Stimulated activated CD4-positive, alpha-beta T cell treated with anti-CD3 and anti-CD28 coated beads, Interleukin-12 subunit alpha, Interleukin-12 subunit beta, amount 100 ng/mL, for 48 hours (primary cell): ENCODE measurements at places on chromosomes 11 and 22.

GRCh38 chr22:49783036-49783746 lies 44.5 kb downstream of the BRD1 start:
- no peak for DNase-seq

DNA sequence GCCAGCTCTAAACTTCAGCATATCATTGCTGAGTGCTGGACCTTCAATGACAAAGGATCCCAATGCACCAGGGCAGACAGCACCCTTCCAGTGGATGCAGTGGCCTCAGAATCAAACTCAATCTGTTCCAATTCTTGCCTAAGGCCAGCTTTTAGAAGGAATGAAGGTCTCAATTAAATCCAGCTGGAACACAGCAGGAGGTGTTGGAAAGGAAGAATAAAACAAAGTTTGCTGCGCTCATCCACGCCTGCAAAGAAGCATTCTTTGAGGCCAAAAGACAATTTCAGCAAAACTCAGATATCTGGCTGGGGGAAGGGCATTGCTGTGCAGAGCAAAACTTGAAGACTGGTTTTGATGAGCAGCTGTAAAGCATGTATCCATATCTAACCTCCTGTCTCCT lies 120.7 kb downstream of the CCDC81 start:
- no peak for DNase-seq

- DNase-seq, result no peak
These were observed 127.6 kb downstream of the DBX1 start for GRCh38 chr11:20032577-20033260.

- DNase-seq, result no peak
These were observed 19.4 kb downstream of the SYTL2 start for GRCh38 chr11:85791409-85791990.

DNA sequence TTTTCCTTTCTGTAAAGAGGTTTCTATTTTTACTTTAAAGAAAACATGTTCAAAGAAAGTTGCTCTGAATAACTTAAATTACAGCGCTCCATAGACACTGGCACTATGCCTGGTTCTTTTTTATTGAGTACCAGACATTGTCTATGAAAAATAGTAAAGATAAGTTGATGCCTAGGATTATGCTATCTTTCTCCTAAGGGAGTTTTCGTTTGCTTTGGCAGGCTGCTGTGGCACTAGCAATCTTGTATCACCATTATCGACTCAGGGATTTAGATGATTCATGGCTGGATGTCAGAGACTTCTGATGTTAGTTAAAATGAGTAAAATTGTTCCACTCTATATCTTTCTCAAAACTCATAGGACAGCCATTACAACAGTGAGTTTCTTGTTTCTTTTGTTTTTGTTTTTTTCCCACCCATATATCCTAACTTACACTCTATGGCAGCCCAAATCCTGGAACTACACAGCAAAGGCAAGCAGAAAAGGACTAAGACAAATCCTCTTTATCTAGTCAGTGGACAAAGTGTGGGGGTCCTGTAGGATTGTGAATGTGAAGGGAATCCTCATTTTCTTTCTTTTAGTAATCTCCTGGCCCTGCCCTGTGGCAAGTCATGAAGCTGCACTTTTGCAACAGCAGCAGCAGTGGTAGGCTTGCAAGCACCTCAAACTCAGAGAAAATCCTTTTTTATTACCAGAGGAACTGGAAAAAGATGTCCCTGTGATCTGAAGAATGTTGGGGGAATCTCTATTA lies 20.7 kb downstream of the SLN start:
- DNase-seq, result no peak

DNA sequence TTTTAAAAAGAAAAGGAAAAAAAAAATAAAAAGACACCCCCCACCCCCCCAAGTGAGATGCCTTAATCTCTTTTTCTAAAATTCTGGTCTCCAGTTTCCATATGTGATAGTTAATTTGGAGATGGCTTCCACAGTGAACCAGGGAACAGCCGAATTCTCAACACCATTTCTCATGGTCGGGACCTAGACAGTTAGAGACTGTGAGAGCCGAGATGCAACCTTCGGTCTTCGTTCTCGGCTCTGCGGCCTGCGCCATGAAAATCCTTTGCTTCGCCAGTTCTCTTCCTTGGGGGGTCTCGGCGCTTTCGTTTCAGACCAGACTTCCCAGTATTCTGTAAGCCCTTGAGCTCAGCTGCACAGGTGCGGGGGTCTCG lies 723 bp downstream of the CACNG2 start:
- no peak for DNase-seq

DNA sequence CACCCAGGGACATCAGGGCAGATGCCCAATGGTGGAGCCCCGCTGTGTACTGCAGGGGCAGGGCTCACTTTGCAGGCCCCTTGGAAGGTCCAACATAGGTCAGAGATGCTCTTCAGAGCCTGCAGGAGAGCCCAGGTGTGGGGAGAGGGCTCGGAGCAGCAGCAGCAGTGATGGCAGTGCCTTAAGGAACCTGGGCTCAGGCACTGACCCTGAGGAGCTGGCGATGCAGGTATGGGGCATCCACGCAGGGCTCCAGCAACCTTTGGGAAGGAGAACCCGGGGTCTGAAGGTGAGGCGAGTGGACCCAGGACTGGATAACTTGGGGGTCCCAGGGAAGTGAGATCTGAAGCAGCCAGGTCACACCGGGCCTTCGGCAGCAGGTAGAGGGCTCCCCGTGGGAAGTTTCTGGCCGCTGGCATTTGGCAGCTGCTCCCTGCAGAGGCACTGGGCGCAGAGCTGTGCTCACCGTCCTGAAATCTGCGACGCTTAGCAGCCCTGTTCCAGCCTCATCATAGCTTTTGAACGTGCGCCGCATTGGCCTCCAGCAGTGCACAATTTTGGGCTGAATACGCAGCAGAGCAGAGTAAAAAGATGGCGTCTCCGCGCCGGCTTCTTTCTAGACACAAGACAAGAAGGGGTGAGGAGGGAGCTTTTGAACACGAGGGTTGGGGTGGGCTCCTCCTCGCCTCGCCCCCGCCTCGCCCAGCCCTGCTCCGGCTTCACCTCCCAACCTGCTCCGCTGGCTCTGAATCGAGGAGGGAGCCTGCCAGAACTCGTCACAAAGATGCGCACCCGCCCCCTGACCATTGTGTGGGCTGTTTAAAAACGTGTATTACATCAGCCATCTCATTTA lies 118.8 kb downstream of the MPPED1 start:
- DNase-seq, result no peak

GRCh38 chr22:42869888-42870480 lies 12.9 kb upstream of the ARFGAP3 start:
- no peak for DNase-seq

DNA sequence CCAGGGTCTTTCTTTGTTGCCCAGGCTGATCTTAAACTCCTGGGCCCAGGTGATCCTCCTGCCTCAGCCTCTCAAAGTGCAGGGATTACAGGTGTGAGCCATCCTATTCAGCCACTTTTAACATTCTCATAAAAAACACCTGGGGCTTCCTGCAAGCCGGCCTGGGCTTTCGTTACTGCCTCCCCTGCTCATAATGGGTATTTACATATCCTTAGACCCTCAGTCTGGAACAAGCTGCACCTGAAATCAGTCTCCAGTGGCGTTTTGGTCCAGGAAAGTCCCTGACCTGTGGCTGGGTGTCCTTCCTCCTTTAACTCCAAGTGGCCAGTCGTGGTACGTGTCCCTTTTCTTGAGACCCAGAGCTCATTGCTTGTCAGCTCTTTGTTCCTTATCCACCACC lies 320.7 kb downstream of the TMEM135 start:
- DNase-seq, result no peak

- no peak for DNase-seq
These were observed 29.5 kb downstream of the CHEK2 start for GRCh38 chr22:28711820-28712777.

GRCh38 chr11:58992489-58992888 lies 53.2 kb downstream of the GLYATL1 start:
- no peak for DNase-seq

DNA sequence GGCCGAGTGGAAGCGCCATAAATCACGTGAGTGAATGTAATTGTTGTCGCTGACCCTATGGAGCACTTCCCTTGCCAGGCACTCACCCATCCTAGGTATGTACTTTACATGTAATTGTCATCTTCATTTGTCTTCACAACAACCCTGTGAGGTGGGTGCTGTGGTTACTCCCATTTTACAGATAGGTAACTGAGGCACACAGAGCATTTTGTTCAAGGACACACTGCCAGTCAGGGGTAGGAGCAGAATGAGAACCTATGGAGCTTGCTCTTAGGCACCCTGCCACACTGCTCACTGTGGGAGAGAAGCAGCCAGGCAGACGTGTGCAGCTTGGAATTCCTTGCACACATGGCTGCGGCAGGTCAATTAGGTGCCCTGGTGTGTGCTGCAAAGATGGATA lies 785 bp upstream of the EFCAB6 start:
- no peak for DNase-seq

DNA sequence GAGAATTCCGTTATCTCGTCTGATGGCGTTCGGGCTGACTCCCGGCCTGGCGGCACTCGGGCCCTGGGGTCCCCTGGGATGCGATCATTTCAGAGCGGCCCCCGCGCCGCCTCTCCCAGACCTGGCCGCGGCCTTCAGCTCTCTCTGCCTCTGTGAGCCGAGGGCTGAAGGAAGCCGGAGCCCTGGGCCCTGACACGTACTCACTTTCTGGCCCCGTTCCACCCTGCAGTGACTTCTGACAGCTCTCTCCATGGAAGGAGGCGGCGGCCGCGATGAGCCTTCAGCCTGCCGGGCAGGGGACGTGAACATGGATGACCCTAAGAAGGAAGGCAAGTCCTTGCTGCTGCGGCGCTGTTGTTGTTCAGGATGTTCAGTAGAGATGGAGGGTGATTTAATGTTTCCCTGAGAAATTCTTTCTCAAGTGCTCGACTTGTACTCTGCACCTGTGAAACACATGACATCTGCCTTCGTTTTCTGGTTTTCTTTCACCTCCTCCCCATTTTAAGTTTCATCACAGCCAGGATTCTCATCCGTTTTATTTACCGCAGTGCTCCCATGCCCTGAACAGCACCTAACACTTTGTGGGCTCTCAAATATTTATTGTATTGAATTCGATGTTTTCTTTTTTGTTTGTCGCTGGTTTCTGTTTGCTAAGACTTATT lies 612 bp downstream of the GTSE1 start:
- DNase-seq, result no peak

DNA sequence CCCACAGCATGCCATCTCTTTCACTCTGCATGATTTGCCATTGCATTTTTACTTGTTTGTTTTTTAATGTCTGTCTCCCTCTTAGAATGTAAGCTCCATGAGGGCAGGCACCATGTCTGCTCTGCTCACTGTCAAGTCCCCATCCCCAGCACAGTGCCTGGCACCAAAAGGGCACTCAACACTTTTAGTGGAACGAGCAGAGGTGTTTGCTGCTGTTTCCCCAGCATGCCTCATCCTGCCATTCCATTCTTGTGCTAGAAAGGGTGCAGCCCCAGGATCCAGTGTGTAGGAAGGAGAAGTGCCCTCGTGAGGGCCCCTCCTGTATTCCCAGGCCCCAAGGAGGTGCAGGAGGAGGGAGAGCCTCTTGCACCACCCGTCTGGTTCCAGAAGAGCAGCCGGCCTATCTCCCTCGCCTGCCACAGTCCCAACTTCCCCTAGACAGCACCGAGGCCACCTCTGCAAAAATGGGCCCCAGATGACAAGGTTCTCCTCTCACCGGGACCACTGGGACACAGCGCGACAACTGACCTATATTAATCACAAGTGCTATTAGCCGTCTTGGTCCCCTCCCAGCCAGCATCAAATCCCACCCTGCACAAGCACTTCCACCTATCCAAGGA lies 33.3 kb upstream of the CACNG2 start:
- DNase-seq, result no peak

GRCh38 chr11:65089621-65090020 lies 5.6 kb downstream of the ZFPL1 start:
- DNase-seq, result no peak

DNA sequence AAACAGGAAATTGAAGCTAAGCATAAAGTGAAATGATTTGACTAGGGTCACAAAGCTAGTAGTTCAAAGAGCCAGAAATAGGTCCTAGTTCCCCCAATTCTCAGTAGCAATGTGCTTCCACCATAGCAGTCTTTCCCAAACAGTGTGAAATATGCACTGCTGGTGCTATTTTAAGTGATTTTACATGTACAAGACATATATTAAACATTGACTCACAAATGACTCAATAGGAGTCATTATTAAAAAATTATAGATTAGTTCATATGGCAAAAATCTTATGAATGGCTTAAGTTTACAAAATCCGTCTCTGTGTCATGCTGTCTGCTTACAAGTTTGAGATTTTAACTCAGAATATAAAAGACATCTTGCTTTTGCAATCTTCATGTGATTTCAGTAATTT lies 21.4 kb downstream of the KIF18A start:
- no peak for DNase-seq

DNA sequence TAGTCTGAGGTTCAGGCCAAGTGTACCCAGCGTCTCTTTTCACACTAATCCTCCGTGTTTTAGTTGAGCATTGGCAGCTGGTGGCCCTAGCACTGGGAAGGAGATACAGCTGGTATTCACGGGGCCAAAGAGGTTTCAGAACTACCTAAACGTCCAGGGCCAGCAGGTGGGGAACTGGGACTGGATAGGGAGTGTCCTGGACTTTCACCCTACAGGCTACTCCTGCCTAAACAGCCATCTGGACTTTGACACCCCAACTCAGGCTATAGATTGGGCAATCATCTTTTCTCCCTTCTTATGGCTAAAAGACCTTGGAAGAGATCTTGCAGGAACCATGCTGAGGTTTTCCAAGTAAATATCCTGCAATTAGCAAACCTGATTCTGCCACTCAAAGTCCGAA lies 2.8 kb downstream of the SPON1 start:
- no peak for DNase-seq

DNA sequence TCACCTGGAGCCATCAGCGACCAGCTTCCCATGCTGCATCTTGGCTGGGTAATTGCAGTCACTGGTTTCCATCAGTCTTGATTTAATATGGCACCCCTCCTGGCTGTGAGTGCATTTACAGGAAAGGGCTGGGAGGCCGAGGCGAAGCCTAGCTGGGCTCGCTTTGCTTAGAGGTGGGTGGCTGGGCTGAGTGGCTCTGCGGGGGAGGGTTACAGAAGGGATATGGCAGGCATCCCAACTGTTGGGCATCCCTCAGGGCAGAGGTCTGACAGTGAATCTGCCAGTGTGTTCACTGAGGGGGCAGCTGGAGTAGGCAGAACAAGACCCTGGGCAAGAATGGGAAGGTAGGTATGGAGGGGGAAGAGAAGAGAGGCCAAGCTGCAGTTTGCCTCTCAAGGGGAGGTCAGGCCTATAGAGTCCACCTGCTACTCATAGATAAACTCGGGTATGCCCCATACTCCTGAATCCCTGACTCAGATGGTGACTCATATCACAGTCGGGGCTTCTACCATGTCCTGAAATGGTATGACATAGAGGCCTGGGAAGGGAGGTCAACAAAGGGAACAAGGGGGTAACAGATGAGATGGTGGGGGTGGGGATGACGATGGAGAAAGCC lies 77.5 kb upstream of the PHOX2A start:
- DNase-seq, result no peak

DNA sequence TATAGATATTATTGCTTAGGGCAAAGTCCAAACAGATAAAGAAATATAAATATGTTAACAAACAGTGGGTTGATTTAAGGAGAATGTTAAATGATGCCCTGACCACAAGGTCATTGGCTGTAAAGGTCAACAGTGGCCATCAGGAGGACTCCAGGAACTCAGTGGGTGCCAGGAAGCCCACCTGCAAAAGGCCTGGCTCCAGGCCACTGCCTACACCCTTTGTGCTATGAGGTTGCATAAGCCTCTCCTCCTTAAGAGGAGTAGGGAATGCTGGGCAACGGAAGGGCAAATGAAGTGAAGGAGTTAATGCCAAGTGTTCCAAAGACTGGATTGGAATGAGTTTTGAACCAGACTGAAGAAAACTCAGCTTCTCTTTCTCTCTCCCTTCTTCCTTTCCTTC lies 73.3 kb upstream of the ALX4 start:
- no peak for DNase-seq

- DNase-seq, result no peak
These were observed 108.6 kb downstream of the SCN3B start for GRCh38 chr11:123545726-123546270.

GRCh38 chr11:63321723-63322122 lies 47.9 kb upstream of the SLC22A9 start:
- no peak for DNase-seq
